Stimulated activated CD8-positive, alpha-beta memory T cell treated with anti-CD3 and anti-CD28 coated beads, Interleukin-2, amount 100 ng/mL, for 48 hours (primary cell): ENCODE measurements at places on chromosomes 5 and 9.

DNA sequence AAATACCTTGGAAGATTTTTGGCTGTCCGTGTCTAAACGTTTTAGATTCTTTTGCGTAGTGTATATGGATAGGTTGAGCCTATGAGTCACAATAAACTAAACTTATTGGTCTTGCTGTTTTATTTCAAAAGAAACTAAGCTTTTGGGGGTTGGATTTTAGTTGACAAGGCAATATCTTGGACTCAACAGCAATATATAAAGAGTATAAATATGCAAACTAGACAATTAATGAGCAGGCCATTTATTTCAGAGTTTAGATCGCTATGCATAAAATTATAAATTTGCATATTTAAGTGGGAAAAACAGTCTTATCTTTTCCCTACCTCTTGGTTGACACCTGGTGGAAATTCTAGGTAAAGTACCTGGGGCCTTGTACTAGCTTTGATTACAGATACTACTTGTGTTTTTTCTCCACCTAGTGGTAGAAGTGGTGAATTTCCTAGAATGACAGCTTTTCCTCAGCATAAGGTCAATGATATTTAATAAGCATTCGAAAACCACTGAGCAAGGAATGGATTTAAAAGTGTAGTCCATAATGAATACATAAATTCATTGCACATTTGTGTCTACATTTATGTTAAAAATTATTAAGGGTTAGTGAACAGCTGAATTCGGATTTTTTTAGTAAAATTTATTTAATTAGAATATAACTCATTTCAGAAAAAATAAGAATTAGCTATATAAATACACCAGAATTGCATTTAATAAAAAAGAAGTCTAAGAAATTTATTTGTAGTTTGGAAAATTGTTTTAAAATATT, 1.7 kb upstream of the ARRDC3 start:
- no peak for DNase-seq

DNA sequence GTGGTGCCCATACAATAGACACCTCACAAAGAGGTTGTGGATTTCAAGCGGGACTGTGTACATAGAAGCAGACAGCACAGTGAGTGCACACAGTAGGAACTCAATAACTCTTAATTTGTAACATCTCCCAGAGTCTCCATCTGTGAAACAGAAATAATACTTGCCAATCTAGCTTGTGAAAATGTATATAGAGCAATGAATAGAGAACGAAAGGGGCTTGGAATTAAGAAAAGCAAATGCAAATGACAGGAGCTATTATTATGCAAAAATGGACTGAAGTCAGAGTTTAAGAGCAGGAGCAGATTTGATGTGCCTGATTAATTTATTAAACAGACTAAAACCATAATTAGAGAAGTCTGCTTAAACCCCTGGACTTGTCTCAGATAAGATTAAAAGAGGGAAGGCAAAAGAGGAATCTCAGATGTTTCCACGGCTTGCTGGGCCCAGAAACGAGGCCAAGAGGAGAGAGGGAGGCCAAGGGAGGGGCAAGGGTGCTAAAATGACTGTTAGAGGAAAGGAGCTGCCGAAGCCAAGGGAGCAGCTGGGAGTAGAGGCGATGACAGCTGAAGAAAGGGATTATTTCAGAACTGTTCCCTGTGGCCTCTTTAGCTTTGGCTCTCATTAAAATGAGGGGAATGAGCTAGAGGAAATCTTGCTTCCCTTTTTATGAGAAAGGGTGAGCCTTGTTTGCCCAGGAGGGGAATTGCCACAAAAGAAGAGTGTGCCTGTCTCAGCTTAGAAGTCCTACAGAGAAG, 72.1 kb downstream of the FEM1C start:
- DNase-seq: no peak

- DNase-seq: no peak
Observed at GRCh38 chr5:118243613-118244012, 744.7 kb downstream of the DTWD2 start.

GRCh38 chr5:72624641-72625236, 117.5 kb upstream of the ZNF366 start:
- no peak for DNase-seq

GRCh38 chr5:72600391-72600981, 93.3 kb upstream of the ZNF366 start:
- DNase-seq: no peak

DNA sequence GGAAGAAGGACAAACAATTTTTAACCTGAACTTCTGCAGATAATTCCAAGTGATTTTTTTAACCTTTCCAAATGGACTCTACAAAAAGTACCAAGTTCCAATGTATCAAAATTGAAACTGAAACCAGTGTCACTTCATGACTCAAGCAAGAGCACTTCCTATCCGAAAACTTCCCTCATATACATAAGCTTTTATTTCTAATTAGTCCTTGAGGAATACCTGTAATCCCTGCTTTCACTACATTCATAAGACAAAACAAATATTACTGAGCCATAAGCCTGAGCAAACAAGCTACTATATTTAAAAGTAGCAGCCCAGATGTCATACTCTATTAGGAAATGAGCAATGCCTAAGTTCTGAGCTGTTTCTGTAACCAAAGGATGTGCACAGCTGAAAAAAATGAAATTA, 224.4 kb downstream of the EBF1 start:
- no peak for DNase-seq

GRCh38 chr5:36528588-36528987, 77.8 kb upstream of the SLC1A3 start:
- DNase-seq: no peak

DNA sequence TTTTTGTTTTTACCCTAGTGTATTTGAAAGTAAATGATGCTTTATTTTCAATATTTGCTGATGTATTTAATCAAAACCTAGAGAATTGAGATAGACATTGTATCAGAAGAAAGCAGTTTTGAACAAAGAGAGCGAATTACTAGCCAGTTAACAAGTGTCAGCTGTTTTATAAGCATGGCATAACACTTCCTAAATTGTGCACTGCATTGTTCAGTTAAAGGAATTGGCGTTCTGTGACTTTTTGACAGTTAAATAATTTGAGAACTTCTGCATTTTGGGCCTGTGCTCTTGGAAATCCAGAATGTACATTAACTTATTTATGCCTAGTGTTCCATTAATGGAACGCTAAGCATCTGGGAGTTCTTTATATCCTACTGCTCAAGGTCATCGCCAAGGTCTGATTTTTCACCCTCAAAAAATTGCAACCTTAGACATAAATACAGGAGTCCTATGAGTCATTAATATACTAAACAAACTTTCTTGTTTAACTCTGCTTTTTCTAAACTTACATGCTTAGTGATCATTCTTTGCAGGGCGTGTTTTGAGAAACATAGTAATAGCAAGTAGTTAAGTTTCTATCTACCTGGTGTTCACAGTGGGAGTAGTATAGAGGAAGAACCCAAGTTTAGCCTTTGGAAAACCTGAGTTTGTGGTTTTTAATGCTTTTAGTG, 31.1 kb downstream of the RASA1 start:
- DNase-seq: no peak

- no peak for DNase-seq
Observed at GRCh38 chr5:101047181-101047580, 144.1 kb upstream of the ST8SIA4 start.

DNA sequence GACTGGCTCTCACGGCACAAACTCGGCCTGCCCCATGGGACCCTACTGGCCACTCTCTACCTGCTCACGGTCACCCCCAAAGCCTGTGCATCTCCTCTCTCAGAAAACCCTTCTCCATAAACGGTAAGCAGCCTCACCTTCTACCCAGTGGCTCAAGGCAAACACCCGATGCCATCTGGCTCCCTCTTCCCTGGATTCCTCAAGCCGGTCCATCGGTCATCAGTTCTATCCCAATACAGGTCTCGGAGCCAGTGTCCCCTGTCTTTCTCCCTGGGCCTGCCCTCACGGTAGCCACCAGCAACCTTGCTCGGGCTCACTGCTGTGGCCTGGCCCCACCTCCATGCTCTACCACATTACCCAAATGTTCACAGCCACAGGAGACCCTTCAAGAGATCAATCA, 134.1 kb downstream of the ROR2 start:
- DNase-seq: no peak

DNA sequence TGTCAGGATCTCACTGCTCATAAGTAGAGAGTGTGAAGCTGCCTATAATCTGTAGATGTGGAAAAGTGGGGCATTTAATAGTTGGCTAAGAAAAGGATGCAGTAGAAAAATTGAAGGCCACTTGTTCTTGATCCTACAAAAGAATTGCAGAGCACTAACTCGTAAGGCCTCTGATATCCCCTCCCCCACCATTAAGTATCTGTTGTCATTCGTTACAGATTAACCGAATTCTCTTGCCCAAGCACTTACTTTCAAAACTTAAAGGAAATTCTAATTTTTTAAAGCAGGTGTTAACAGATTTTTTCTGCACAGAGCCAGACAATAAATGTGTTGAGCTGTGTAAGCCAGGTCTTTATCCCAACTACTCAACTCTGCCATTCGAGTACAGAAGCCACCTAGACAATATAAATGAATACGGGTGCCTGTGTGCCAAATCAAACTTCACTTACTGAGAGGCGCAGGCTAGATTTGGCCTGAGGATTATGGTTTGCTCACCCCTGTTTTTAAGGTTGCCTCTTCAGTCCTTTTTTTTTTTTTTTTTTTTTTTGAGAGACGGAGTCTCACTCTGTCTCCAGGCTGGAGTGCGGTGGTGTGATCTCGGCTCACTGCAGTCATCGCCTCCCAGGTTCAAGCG, 234.8 kb downstream of the RFK start:
- DNase-seq: no peak

DNA sequence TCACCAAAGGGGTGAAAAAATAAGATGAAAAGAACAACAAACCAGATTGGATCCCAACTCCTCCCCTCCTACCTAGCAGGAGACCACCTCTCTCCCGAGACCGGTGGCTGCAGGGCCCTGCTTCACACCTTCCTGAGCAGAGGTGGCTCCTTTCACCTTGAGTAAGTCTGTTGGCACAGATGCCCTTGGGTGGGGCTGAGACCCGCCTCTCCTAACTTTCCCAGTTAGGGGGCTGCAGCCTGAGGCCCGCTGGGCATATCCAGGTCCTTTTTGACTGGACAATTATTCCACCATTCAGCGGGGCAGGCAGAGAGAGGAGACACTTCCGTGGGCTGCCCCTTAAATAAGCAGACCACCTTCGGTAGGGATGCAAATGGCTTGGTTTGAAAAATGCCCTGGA, 1.3 kb downstream of the SLC25A48 start:
- no peak for DNase-seq

DNA sequence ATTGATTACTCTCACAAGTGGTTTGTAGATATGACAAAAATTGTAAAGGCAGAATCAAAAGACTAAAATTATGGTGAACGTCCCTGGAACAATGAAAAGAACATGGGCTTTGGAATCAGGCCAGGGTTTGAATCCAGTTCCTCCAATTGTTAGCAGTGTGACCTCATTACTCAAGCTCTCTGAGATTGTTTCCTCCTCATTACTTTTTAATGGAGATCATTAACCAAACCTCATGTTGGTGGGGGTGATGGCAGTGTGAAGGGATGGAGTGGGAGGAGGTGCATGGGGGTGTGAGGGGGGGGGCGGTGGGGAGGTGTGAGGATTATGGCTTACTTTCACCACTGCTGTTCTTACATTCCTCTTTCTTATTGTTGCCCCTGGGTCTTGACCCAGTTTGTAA, 44.1 kb upstream of the FOXE1 start:
- no peak for DNase-seq

- DNase-seq: peak; percentile 73
Observed at GRCh38 chr5:134132372-134133187, 18.1 kb downstream of the TCF7 start.

DNA sequence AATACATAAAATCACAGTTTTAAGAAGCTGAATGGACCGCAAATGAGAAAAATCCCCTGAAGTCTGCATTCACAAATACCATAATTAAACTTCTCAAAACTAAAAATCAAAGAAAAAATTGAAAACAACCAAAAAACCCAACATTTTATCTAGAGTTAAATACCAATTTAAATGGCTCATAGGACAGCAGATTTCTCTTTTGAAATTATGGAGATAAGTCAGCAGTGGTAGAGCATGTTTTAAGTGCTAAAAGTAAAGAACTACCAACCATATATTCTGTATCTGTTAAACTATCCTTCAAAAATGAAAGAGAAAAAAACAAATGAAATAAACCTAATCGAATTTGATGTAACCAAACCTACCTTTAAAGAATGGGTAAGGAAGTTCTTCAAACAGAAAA, 862.8 kb downstream of the TAF11L14 start:
- DNase-seq: no peak

DNA sequence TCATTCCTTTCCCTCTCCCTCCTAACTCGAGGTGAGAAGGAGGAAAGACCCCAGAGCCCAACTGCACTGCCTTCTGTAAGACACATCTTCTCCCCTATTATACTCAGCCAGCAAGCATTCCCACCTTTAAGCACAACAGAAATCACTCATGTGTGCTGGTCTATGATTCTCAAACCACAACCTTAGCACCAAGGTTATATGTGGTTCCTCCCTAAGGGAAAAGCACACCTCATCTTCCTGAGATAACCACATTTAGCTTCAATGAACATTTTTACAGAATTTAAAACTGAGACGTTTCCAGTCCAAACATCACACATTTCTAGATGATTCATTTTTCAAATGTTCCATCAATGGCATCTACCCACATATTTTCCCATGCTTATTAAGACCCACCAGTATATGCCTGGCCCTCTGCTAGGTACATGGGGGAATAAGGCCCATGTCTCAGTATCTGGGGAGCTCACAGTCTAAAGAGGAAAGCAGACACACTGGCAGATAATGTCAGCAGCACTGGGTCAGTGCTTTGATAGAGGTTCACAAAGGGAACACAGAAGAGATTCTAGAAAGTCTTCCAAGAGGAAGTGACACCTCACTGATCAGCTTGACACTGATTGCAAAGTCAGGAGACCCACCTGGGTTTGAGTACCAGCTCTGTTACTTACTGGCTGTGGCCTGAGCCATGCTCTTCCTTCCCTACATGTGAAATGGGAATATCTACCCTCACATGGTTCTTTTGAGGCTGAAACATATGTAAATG, 245.4 kb downstream of the DENND1A start:
- DNase-seq: no peak

DNA sequence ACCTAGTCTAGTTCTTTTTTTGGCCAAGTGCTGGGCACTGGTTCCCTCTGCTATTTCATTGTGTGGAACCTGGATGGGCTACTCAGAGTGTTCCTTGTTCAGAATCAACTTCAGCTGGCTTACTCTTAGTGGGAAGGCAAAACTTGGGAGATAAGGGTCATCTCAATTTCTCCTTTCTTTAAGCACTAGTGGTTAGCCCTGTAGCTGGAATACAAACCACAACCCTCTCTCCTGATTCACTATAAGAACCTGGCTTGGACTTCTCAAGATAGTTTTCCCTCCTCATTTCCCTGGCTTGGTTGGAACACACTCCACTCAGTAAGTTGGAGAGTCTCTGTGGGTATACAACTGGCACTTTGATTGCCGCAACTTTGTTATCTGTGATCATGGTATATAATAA, 35.1 kb downstream of the GRIA1 start:
- DNase-seq: no peak

GRCh38 chr9:94903961-94904421, 177.5 kb downstream of the AOPEP start:
- DNase-seq: no peak
